ENCODE measurements at places on chromosomes 2 and 18.

- no peak for DNase-seq
These were observed 55.3 kb downstream of the HS1BP3 start for GRCh38 chr2:20595439-20596192.

GRCh38 chr2:151614159-151614558 lies 120.1 kb downstream of the NEB start:
- DNase-seq: no peak

DNA sequence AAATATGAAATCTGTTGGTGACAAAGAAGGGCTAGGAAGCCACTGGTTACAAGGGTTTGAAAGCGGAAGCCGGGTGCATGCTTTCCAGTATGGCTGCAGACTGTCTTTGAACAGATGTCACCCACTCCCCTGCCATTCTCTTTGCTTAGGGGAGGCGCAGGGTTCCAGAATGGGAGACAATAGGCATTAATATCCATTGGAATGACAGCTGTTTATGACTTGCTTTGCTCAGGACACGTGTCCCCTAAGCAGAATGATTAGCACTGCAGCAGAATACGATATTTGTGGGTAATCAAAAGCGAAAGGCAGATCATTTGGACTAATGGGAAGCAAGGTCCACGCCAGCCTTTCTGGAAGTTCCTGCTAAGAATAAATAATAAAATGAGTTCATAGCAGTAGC lies 25.8 kb upstream of the NRP2 start:
- DNase-seq: no peak

GRCh38 chr2:23823863-23824262 lies 103.1 kb downstream of the ATAD2B start:
- DNase-seq: no peak

DNA sequence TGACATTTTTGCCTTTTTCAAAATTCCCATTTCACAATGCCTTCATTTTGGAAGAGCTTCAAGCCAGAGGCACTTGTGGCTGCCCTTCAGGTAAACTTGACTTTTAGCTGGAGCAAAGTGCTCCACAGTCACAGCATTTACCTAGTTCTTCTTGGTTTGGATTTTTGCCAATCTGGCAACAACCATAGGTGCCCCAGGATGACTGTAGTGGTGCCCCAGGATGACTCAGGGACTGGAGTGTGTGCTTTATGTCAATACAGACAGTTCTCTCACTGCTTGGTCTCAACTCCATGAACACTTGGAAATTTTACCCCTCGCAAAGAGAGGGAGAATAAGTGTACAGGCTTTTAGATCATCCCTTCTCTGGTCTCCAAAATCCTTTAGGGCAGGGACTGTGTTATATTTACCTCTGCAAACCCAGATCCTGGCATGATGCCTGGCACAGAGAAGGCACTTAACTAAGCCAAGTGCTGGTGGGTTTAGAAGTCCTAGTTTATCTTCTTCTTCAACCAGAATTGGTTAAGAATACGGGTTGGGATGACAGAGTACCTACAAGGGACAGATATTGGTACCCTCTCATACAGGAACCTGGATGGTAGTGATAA lies 15.3 kb upstream of the PTPN4 start:
- no peak for DNase-seq

Data from activated CD8-positive, alpha-beta memory T cell treated with anti-CD3 and anti-CD28 coated beads for 48 hours (primary cell).